ENCODE measurements at places on chromosomes 4 and X.

GRCh38 chrX:41351923-41352322, 18.0 kb downstream of the DDX3X start:
- DNase-seq: no peak

GRCh38 chr4:168723020-168723419, 226.2 kb downstream of the PALLD start:
- no peak for DNase-seq

GRCh38 chrX:5976332-5976731, 252.3 kb downstream of the NLGN4X start:
- no peak for DNase-seq

DNA sequence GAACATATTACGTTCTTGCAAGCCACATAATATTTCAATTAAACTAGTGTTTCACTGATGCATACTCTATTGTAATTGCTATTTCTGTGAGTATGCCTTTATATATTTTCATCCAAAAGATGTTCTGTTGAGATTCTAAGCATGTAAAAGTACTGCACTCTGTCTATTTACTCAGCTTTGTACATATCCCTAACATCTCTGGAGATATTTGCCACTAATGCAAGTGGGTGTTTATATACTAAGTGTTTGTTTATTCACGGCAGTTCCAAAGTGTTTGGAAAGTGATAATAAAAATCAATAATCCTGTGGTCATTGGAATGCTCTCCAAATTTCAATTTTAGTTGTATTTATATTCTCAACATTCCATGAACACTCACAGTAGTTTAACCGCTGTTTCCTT, 1989.0 kb downstream of the C4orf33 start:
- no peak for DNase-seq

DNA sequence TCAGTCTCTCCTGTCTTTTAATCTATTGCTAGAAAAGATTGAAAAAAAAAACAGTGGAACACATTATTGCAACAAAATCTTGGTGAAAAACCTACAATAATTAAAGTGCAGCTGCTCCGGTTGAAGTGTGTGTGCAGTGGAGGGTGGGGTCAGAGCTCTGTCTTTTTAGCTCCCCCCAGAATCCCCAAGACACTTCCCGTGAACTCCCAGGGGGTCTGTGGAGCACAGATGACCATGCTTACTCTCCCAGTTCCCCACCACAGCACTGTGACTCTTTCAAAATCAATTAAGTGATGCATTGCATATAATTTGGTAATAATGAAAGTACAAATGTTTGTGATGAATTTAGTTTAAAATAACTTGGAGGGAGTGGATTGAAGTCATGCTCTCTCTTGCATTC, 15.7 kb upstream of the SLC10A4 start:
- no peak for DNase-seq

DNA sequence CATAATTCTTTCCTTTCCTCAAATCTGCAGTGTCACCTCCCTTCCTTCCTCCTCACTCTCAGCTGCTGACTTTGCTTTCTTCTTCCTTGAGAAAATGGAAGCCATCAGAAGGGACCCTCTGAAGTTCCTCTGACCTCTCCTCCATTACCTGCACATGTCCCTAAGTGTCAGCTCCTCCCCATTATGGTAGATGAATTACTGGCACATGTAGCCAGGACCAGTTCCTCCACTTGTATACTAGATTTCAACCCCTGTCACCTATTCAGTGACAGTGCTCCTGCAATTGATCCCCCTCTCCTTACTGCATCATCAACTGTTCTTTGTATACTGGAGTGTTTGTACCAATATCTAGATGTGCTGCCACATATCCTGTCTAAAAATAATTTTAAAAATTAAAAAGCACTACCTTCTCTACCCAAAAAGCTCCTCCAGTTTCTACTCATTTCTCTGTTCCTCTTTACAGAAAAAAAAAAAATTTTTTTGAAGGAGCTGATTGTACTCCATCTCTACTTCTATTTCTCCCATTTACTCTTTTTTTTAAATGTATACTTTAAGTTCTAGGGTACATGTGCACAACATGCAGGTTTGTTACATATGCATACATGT, 78.6 kb downstream of the CLCN5 start:
- DNase-seq: no peak

DNA sequence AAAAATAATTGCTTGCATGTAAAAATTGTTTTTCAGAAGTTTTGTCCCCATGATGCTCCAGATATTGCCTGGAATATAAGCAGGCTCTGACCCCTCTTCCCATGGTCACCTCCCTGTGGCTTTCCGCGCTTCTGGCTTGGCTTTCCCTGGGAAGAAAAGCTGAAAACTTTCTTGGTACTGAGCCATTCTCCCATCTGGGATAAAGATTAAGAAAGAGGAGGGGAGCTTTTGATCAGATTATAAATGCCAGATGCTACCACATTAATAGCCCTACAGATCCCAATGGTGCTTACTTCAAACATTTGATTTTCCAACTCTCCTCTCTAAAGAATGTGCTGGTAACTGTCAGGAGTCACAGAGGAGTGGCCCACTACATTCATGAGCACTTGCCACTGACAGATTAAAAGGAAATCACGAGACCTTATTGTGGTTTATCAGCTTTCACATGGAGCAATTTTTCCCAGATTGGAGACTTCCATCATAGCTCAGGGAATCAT, 54.4 kb upstream of the GAB1 start:
- DNase-seq: no peak

- DNase-seq: peak; percentile 11
Observed at GRCh38 chr4:158729716-158730559, 6.7 kb upstream of the PPID start.

DNA sequence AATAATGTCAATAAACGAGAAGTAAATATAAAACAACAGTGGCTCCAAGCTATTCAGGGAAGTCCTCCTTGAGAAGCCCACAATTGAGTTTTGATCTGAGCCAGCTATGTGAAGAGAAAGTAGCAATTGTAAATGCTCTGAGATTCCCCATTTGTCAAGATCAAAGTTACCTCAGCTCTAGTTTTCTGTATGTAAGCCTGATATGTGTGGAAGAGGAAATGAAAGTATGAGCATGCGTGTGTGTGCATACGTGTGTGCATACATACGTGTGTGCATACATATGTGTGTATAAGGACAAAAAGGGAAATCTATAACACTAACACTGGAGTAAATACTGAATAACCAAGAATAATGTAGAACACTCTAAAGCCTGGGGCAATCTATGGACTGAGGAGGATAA, 130.3 kb downstream of the SCFD2 start:
- no peak for DNase-seq

GRCh38 chr4:116055857-116056827, 942.7 kb upstream of the NDST4 start:
- no peak for DNase-seq
